ENCODE measurements at places on chromosomes 6 and 20.

GRCh38 chr20:59062081-59062480, 19.5 kb upstream of the PRELID3B start:
- no peak for DNase-seq

DNA sequence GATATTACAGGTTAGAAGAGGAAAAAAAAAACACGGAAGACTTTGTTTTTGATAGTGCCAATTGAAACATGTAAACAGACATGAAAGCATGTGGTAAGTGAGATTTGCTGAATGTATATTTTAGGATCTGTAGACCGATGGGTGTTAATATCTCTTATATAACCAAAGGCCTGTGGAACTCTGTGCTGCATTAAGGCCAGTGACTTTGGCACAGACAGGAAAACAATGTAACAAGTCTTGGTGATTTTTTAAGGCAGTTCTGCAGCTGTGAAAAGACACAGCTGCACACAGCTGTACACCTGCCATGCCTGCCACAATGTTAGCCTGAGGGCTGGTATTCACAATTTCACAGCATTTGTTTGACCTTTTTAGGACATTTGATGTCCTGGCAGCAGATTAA, 6.1 kb downstream of the SOBP start:
- DNase-seq = no peak

DNA sequence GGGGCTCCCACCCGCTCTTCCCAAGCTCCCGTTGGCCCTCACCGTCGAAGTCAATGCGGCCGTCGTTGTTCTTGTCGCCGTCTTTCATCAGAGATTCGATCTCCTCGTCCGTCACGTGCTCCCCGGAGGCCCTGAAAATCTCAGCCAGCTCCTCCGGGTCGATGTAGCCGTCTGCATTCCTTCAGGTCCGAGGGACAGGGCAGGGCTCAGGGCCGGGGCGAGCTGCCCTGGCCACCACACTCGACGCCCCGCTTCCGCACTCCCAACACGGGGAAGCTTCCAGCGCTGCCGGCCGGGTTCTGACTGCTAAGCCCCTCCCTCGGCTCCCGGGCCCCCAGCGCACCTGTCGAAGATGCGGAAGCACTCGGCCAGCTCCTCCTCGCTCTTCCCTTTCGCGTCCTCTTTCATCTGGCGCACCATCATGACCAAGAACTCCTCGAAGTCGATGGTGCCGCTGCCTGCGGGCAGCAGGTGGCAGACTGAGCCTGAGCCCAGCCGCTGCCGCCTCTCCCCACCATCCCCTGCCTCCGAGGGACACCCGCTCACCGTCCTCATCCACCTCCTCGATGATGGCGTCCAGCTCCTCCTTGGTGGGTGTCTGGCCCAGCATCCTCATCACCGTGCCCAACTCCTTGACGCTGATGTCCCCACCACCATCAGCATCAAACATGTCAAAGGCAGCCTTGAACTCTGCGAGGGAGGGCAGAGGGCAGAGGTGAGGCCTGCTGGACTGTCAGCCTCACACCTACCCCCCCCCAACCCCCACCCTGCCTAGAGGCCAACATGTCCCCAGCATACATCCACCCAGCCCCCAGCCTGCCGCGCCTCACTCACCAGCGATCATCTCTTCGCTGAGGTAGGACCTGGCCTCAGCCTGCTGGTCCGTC, 2.9 kb downstream of the TNNC2 start:
- no peak for DNase-seq

- no peak for DNase-seq
Observed at GRCh38 chr6:27816906-27817305, 95.3 kb downstream of the OR2B2 start.

- DNase-seq = no peak
Observed at GRCh38 chr6:31958412-31958740, 395 bp downstream of the NELFE start.

DNA sequence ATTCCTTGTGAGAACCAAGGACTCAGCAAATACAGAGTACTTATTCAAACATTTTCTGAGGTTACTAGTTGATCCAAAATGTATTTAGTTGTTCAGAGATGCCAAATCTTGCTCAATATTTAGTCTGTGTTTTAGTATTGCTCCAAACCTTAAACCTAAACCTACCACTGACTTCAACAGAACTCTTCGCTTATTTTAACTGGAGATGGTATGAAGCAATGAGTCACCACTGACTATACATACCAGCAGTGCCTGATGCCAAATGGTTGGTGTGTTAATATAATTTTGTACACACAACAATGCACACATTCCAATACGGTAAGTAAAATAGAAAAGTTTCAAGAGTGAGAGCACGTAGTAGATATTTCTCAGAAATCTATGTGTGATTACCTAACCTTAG, 1.9 kb upstream of the SPTLC3 start:
- DNase-seq = no peak

- DNase-seq = no peak
Observed at GRCh38 chr6:140857739-140858380, 1274.9 kb upstream of the GJE1 start.

DNA sequence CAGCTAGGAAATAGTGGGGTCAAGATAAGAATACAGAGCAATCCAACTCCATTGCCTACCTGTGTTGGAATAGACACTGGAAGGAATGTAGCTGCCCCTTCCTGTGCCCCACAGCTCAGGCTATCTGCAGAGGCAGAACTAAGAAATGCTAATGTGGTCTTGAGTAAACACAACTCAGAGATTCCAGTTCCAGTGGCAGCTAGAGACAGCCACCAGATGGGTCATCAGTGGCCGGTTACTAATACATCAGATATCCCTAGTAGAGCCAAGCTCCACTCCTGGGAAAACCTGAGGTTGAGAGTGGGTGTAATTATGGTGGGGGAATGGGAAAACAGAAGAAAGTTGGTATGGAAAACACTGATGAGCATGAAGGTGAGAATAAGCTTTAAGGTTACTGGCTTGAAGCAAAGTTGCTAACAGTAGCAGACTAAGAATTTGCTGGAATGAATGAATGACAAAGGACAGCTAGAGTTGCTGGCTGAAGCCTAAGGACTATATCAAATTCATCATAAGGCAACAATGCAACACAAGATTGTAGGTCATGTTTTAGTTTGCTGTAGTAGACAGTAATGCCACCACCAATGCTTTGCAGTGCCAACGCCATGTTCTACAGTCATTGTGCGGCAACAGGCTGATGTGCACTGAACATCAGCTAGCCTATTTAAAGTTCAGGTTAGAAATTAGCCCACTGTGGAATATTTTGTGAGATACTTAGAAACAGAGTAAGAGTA, 28.3 kb upstream of the FAM83C start:
- DNase-seq = no peak

DNA sequence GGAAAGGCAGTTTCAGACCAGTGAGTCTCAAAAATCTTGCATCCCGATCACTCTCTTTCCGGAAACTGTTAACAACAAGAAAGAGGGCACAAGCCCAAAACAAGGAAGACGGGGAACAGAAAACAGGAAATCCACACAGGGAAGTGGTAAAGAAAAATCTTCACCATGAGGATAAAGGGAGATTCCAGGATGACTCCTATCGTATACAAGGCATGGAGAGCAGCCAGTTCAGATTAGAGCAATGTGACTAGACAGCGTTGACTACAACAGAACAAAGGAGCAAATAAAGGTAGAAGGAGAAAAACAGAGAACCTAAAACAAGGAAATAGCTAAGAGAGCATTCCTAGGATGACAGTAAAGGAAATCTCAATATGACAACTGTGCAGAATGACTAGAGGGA, 26.5 kb downstream of the VNN1 start:
- DNase-seq = no peak

GRCh38 chr20:3753098-3753497, 14.5 kb downstream of the ADISSP start:
- DNase-seq = no peak

DNA sequence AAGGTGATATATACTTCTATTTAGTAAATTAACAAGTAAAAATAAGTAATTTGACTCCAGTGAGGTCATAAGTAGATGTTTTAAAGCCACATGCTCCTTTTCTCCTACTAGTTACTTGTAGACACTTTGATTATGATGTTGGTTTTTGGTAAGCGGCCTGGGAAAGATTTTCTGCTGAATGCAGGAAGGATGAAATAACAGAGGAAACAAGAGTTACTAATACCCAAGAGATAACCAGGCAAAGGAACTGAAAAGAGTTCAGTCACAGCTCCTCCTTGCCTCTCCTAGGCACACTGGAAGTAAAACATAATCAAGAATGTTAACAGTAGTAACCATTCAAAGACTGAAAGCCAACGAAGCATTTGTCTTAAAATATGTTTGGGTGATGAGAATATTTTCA, 203.3 kb downstream of the RNGTT start:
- no peak for DNase-seq

DNA sequence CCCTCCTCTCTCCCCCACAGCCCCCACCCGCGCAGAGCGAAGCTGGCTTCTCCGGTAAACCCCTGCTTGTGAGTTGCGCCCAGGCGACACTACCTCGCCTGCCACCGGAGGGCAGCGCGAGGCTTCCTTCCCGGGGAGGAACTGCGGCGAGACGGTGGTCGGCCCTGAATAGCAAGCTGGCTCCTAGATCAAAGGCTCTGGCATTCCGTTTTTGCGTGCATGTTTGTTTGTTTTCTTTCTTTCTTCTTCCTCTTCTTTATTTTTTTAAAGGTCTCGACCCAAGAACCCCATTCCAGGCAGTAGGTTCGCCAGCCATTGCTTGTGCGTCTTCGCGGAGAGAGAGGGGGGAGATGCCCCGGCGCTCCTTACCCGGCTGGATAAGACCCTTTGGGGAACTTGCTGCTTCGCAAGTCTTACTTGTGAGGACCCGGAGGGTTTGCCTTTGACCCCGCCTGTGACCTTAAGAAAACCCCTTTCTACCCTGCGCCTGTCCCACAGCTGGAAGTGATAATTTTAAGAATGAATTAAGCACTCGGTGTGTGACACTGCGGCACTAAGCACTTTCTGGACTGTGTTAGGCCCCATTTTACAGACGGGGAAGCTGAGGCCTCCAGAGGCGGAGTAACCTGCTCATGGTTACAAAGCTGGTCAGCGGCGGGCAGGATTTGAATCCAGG, 92.7 kb upstream of the SIRPA start:
- DNase-seq = peak; percentile 72

- DNase-seq = no peak
Observed at GRCh38 chr20:13525225-13525940, 113.3 kb downstream of the TASP1 start.

GRCh38 chr6:162371121-162371520, 356.4 kb downstream of the PRKN start:
- DNase-seq = no peak

DNA sequence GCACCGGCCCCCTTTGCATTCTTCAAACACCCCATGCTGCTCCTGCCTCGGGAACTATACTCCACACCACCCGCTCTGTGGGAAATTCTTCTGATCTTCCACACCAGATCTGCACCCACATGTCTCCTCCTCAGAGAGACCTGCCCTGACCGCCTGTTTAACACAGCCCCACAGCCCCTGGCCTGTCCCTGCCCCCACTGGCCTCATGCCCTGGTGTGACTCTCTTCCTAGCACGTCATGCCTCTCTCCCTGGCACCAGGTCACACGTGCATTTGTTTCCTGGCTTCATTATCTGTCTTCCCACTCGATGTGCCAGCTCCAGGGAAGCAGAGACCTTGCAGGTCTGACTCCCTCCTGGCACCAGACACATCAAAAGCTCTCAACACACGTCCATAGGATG, 79.6 kb downstream of the ANKRD60 start:
- no peak for DNase-seq

Data from anterior cingulate cortex (tissue), 58 donors.